Stimulated activated CD8-positive, alpha-beta memory T cell treated with anti-CD3 and anti-CD28 coated beads, Interleukin-12 subunit alpha, Interleukin-12 subunit beta, amount 100 ng/mL, for 4 hours (primary cell): ENCODE measurements at places on chromosomes 12 and 14.

DNA sequence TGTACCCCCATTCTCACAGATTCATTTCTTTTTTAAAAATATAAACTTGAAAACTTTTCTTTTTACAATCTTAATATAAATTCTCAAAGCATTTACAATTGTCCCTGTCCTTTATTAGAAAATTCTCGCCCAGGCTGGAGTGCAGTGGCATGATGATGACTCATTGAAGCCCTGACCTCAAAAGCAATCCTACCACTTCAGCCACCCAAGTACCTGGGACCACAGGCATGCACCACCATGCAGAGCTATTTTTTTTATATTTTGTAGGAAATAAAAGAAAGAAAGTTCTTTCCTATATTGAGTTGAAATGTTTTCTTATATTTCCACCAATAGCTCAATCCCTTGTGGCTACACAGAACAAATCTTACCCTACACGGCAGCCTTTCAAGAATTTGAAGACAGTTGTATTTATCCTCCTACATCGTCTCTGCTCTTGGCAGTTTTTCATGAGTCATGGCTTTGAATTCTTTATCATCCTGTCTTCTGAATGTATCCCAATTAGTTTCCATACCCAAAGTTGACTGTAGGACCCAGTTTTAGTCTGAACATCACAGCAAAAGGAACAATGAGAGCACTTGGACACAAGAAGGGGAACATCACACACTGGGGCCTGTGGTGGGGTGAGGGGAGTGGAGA is 52.4 kb downstream of the SYT1 start:
- no peak for DNase-seq

DNA sequence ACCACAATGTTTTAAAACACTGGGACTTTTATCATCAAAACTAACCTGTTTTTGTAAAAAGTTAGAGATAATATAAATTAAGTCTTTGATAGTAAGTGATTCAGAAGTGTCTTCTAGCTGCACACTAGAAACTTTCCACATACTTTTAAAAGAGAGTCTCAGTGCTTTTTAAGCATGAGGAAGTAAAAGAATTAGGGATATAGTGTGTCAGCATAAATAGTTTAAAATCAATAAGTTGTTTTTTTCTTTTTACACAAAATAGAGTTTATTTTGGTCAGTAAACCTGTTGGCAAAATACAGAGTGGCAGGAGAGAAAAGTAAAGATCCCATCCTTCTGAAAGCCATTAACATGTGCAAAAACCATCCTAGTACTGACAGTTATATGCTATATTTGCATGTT is 1.7 kb downstream of the DNM1L start:
- no peak for DNase-seq

GRCh38 chr12:26212396-26212795 is 17.0 kb downstream of the SSPN start:
- no peak for DNase-seq

- DNase-seq: no peak
Measured at GRCh38 chr12:119398190-119398589, 63.7 kb downstream of the CCDC60 start.

GRCh38 chr14:31935391-31935790 is 141.7 kb upstream of the ARHGAP5 start:
- no peak for DNase-seq

GRCh38 chr14:99581938-99582337 is 22.1 kb downstream of the CCDC85C start:
- DNase-seq: no peak

DNA sequence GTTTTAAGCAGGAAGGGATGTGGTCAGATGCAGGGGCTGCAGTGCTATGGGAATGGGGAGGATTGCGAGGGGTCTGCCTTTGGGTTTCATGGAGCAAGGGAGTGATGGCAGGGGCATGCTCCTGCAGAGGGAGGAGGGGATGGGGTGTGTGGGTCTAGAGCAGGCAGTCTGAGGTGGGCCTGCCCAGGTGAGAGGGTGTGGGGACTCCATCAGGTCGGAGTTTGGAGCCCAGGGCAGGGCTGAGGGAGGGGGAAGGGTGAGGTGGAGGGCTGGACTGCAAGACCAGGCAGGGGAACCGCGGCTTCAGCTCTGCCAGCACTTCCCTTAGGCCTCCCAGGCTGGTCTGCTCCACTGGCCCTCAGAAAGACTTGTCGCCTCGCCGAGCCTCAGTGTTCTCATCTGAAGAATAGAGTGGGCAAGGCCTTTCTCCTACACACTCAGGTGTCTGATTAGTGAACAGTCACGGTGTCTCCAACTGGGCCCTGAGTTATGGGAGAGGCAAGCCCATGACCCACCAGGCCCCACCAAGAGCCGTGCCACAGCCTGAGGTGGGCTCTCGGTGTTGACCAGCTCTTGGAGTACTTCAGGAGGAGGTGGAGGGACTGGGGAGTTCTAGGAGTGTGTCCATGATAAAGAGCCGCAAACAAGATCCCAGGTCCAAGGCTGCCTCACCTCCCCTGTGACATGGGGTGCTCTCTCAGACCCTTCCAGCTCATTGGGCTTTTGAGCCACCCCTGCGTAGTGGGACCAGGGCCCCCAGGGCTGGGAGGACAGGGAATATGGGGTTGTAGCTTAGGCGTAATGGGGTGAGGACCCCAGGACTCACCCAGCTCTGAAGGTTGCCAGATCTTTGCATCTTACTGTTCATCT is 20.1 kb upstream of the KRT80 start:
- no peak for DNase-seq

DNA sequence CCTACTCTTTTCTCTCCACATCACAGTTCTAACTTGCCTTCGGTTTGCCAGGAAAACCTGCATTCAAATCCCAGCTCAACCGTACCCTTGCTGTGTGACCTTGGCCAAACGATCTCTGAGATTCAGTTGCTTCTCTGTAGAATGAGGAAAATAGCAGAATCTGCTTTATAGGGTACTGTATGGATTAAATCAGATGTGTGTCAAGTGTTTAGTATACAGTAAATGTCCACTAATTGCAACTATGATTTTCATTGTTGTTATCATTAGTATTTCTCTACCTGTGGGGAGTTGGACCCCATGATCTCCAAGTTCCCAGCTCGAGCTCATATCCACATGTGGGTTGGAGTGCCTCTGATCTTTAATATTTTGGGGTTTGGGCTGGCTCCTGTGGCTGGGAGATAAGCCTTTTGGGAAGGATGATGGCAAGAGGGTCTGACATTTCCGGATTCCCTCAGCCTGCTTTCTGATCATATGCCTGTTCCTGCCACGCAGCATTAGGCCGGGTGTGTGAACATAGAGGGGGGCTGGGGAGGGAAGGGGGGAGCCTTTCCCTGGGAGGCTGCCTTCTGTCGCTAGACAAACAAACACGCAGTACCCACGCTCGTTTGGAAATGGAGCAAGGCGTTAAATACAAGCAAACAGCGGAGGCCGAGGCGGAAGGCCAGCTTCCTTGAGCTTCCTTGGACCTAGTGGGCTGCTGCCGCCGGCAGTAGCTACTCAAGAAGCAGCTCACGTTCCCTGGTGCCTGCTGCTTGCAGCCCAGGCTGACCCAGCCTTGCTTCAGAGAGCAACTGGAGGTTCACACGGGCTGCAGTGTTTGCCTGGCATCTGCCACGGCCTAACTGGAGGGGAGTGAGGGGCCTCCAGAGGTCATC is 213.5 kb upstream of the LHX5 start:
- DNase-seq: no peak

- DNase-seq: no peak
Measured at GRCh38 chr14:97723351-97723750, 926.2 kb downstream of the VRK1 start.

GRCh38 chr12:132191715-132192553 is 47.7 kb downstream of the NOC4L start:
- no peak for DNase-seq

- DNase-seq: no peak
Measured at GRCh38 chr12:131065801-131066200, 112.1 kb downstream of the ADGRD1 start.

DNA sequence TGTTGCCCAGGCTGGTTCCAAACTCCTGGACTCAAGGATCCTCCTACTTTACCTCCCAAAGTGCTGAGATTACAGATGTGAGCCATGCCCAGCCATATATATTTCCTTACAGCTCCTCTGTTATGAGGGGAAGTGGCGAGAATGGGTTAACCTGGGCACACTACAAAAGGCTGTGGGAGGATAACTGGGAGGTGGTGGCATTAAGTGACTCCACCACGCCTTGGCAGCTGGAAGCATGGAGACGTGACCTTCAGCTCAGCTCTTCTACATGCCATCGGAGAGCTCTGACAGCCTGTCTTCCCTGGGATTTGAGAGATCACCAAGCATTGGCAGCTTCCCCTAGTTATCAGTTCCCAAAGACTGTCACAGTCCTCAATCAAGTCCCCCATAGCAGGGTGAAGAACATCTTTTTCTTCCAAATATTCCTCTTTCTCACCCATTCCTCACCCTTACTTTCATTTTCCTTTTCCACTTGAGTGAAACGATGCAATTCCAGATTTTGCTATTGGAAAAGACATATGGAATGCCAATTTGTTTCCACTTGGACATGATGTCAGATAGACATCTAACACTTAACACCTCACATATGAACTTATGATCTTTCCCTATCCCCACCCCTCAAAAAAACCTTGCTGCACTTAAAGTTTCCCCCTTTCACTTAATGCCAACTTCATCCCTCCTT is 48.5 kb downstream of the PHLDA1 start:
- no peak for DNase-seq

DNA sequence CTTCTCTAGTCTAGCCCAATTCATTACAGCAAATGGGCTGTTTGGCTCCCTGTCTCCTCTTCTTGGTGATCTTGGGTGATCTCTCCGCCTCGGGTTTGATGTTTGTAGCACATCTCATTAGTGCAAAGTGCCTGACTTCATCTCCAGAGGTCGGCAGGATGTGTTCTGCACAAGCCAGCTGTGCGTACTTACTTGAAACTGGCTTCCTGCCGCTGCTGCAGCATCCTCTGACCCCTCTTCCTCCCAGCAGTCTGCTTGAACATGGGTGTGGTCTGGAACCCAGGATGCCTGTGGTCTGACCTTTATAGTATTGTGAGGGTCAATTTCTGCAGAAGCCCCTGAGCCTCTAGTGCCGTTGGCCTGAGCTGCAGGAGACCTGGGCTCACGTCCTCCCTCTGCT is 99.2 kb downstream of the BEGAIN start:
- DNase-seq: no peak
